ENCODE measurements at places on chromosomes 13 and 19.
A peak's percentile ranks its signal among the peaks of the same experiment; 100 is the strongest.

- DNase-seq: no peak
These were observed 26.0 kb upstream of the GARRE1 start for GRCh38 chr19:34228347-34228746.

- DNase-seq: no peak
These were observed 5.6 kb upstream of the PRR36 start for GRCh38 chr19:7879836-7880235.

- DNase-seq: no peak
These were observed 52.0 kb downstream of the DPF1 start for GRCh38 chr19:38172001-38172400.

DNA sequence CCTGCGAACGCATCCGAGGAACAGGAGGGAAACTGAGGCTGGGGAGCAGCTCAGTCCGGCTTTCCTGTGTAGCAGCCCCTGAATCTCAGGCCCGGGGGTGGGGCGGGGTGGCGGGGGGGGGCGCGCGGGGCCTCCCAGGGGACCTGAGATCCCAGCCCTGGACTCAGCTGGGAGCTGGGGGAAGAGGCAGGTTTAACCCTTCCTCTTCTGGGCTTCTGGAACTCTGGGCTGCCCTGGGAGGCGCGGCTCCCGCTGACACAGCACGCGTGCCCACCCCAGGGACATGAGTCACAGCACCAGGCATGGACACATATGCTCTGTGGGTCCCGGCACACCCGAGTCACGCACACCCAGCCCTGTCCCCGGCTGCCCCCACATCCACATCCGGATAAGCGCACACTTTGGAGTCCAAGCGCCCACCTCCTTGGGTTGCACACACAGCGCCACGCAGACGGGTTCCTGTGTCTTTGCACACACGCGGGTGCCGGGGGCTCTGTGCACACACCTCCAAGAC, 3.5 kb upstream of the CIRBP start:
- no peak for DNase-seq

GRCh38 chr19:2332341-2333026, 4.0 kb downstream of the SPPL2B start:
- peak; percentile 24 for DNase-seq

GRCh38 chr19:7928334-7928706, 2.4 kb upstream of the CTXN1 start:
- DNase-seq: no peak

GRCh38 chr19:37928527-37929286, 21.7 kb downstream of the SIPA1L3 start:
- no peak for DNase-seq

GRCh38 chr19:8459095-8459494, 14.3 kb downstream of the HNRNPM start:
- DNase-seq: no peak

DNA sequence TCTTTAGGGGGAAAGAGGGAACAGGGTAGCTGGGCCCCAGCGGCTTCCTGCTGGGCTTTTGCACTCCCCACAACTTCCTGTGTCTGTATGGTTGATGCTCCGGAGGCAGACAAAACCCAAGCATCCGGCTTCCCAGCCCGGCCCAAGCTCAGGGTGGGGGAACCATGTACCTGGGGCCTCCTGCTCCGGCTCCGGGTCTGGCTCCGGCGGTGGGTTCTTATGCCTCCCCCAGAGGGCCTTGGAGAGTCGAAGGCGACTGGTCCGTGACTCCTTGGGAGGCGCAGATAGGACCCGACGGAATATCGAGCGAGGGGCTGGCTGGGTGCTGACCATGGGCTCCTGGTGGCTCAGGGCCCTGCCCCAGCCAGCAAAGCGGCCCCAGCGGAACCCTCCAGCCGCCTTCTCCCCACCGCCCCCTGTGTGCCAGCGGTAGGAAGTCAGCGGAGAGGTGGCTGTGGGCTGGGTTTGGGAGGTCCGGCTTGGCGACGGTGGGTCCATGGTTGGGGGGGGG, 428 bp downstream of the RASAL3 start:
- peak; percentile 75 for DNase-seq

- no peak for DNase-seq
These were observed 772 bp downstream of the GPC6 start for GRCh38 chr13:93227280-93227877.

- DNase-seq: no peak
These were observed 2.5 kb downstream of the NFIC start for GRCh38 chr19:3368848-3369336.

DNA sequence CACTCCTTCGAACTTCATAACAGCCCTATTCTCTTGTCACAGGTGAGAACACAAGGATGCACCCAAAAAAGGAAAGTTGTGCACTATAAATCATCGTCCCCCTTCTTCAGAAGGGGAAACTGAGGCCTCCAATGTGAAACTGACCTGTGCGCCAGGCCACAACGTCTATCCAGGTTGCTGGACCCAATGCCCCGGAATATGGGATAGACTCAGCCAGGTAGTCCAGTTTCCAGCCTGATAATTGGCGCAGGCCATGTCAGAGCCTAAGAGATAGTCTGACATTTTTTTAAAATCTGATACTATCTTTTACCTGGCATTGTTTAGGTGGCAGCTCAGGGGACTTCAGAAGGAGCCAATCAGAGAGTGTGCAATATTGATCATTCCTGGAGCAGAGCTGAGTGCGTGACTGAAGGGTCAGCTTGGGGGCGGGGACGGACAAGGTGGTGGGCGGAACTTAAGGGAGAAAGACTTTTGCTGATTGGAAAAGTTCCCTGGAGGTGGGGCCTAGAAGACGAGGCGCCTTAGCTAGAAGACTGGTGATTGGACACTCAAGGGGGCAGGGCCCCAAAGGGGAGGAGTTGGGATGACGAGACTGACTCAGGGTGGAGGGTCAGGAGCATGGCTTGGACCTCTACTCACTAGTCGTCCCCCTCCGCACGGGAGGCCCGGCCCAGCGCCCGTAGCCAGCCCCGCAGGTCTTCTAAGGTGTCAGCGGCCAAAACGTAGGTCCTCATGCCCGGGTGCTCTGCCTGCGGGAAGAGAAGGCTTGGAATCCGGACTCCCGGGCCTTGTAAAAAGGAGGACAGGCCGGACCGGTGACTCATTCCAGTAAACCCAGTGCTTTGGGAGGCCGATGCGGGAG, 8.5 kb downstream of the PLEKHA4 start:
- no peak for DNase-seq

- no peak for DNase-seq
These were observed at the start of gene RTBDN for GRCh38 chr19:12834566-12834943. Gene RTBDN (minus strand): TSS chr19:12834579. CDS start chr19:12829979, 4,600 bp downstream.

DNA sequence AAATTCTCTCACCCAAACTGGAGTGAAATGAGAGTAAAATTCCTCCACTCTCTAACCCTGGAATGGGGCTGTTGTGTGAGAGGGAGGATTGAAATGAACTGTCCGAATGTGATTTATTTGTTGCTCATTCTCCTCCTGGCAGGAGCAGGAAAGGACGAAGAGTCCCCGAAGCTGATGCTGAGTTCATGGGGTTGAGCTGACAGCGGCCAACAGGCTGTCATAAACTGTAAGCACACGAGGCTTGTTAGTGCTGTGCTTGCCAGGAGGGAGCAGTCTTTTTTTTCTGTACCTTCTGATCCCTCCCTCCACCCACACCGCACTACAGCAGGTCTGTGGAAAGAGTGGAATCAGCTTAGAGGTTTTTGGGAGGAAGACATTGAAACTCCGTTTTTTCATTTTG, 33.1 kb upstream of the ZNF331 start:
- DNase-seq: no peak

DNA sequence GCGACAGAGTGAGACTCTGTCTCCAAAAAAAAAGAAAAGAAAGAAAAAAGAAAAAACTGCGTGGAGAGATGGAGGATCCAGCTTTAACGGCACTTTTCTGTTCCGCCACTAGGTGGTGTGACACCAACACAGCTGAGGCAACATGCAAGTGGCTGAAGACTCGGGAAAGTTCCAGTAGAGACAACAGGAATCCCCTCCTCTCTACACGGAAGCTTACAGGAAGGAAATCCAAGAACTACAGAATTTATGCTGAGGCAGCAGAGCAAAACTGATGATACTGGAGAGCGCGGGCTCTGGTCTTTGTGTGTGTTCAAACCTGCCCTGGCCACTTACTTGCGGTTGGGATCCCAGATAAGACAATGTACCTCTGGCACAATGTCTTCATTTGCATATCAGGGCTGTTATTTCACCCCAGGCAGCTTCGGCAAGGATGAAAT, 9.9 kb downstream of the RANBP3 start:
- peak; percentile 57 for DNase-seq

DNA sequence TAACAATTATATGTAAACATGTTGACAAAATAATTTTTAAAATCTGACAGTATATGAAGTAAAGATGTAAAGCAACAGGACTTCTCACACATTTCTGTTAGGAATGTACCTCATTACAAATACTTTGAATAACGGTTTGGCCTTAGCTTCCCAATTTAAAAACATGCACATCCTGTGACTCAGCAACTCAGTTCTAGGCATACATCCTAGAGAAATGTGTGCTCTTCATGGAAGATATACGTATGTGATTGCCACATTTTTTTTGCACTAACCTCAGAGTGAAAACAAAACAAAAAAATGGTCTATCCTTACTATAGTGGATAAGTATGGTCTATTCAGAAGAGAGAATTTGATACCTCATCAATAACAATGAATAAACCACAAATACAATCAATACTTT, 314.6 kb downstream of the LIG4 start:
- no peak for DNase-seq

DNA sequence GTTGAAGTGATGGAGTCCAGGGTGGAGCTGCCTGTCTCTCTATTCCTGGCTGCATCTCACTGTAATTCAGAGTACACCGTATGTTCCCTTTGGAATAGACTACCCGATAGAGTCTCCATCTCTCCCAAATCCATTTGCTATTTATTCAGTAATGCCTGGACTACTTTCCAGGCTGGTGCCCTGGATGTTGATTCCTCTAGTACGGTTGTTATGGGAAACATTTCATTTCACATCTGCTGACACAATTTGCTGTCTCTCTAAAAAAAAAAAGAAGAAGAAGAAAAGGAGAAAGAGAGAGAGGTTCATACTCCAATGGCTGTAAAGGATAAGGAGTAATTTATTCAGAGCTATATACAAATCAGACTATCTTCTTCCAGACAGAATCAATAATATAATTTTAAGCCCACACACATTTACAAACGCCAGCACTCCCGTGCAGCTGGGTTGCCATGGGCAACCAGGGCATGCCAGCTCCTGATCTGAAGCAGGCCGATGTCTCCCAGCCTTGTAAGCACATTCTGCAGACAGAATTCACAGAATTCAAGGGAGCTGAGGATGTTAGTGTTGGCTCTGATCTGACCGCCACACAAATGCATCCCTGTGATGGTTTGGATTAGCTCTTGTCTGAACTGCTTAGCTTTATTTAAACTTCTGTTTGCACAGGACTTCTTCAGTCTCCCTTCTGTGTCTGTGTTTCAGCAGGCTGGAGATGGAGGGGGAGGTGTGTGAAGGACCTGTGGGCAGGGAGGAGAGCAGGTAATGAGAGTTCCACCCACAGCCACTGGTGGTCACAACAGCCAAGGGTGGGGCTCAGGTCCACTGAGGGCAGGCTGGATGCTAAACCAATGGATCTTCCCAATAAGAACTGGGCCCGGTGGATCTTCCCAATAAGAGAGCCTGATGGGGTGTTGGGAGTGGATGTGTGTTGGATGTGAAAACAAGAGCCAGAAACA, 66.0 kb downstream of the TEX26 start:
- no peak for DNase-seq

GRCh38 chr19:3104708-3104983, 10.5 kb downstream of the GNA11 start:
- no peak for DNase-seq

GRCh38 chr19:32195706-32196610, 149.5 kb upstream of the ZNF507 start:
- DNase-seq: no peak

- no peak for DNase-seq
These were observed 60.0 kb upstream of the SERP2 start for GRCh38 chr13:44313674-44314073.

GRCh38 chr19:47595944-47596343, 13.0 kb upstream of the BICRA start:
- no peak for DNase-seq

GRCh38 chr19:12521996-12522395, 29.3 kb downstream of the ZNF564 start:
- no peak for DNase-seq

DNA sequence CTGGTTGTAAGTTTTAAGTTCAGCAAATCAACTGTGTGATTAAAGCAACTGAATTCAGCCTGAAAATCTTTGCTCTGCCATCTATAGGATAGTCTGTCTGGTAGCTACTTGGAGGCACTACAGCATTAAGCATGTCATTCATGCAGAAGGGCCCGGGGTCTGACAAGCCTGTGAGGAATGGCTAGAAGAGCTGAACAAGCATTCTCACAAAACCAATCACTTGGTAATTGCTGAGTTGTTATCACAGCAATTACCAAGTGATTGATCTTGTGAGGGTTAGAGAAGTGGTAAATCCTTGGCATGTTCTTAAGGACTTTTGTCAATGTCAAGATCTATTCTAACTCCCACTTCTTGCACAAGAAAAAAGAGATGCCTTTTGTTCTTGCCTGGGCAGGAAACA, 356.1 kb downstream of the FGF14 start:
- DNase-seq: no peak

- DNase-seq: no peak
These were observed 9.2 kb upstream of the CLC start for GRCh38 chr19:39746836-39747529.

DNA sequence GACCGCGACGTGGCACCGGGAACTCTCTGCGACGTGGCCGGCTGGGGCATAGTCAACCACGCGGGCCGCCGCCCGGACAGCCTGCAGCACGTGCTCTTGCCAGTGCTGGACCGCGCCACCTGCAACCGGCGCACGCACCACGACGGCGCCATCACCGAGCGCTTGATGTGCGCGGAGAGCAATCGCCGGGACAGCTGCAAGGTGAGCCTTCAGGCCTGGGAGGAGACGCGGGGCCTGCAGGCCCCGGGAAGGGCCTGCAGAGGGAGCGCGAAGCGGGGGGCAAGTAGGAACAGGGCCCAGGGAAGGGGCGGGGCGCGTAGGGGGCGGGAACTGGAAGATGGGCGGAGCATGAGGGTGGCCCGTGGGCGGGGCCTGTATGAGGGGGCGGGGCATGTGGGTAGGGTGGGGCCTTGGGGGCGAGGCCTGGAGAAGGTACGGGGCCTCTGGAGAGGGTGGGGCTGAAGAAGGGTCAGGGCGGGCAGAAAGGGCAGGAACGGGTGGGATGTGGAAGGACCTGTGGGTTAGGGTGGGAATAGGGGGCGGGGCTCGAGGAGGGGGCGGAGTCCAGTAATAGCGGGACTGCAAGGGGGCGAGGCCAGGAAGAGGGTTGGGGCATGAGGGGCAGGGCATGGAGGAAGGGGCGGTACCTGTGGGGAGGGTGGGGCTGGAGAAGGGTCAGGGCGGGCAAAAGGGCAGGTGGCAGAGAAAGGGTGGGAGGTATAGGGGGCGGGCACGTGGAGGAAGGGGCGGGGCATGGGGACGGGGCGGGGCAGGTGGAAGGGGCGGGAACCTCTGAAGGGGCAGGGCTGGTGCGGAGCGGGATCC, 2.5 kb downstream of the CFD start:
- peak; percentile 62 for DNase-seq

- DNase-seq: no peak
These were observed 170.5 kb downstream of the SHISA2 start for GRCh38 chr13:25881136-25881926.

GRCh38 chr13:81658598-81659370, 1317.9 kb upstream of the SPRY2 start:
- DNase-seq: no peak

GRCh38 chr19:29675120-29675649, 9.9 kb downstream of the PLEKHF1 start:
- DNase-seq: no peak

Measured in effector CD4-positive, alpha-beta T cell (primary cell).